ENCODE measurements at places on chromosomes 2 and 18.

DNA sequence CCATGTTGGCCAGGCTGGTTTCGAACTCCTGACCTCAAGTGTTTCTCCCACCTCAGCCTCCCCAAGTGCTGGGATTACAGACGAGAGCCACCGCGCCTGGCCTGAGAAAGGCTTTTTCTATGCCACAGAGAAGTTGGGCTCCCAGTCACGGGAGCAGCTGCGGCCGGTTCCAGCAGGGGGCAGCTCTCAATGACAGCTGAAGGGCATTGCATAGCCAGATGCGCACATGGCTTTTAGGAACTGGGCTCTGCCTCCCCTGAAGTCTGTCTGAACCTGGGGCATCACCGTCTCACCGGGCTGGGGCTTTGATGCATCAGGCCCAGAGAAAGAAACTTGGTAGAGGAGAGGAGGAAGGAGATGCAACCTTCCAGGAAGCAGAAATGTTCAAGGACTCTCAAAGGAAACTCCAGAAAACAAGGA, 84.2 kb upstream of the LAPTM4A start:
- peak; percentile 13 for DNase-seq

GRCh38 chr2:134287323-134287722, 33.5 kb downstream of the MGAT5 start:
- DNase-seq, result no peak

- no peak for DNase-seq
Observed at GRCh38 chr2:9441556-9441955, 18.1 kb downstream of the CPSF3 start.

- no peak for DNase-seq
Observed at GRCh38 chr2:68791914-68792313, 57.3 kb downstream of the ARHGAP25 start.

DNA sequence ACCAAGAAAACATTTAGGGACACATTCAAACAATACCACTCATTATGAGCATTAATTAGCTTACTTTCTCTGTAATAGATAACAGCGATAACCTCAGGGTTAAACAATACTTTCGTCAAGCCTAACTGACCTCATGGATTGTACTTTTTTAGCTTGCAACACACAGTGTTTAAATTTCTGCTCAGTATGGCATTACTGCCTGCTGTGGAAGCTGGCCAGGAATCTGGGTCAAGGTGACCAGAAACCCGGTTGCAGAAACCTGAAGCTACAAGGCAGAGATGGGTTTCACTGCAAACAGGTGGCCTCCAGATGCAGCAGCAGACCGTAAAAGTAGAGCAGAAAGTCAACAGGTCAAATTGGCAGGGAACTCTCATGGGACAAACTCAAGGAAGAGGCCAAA, 123.8 kb upstream of the FHL2 start:
- no peak for DNase-seq

GRCh38 chr2:223979730-223980396, 22.6 kb downstream of the MRPL44 start:
- DNase-seq, result no peak

GRCh38 chr18:2636126-2636631, 19.3 kb upstream of the SMCHD1 start:
- no peak for DNase-seq

DNA sequence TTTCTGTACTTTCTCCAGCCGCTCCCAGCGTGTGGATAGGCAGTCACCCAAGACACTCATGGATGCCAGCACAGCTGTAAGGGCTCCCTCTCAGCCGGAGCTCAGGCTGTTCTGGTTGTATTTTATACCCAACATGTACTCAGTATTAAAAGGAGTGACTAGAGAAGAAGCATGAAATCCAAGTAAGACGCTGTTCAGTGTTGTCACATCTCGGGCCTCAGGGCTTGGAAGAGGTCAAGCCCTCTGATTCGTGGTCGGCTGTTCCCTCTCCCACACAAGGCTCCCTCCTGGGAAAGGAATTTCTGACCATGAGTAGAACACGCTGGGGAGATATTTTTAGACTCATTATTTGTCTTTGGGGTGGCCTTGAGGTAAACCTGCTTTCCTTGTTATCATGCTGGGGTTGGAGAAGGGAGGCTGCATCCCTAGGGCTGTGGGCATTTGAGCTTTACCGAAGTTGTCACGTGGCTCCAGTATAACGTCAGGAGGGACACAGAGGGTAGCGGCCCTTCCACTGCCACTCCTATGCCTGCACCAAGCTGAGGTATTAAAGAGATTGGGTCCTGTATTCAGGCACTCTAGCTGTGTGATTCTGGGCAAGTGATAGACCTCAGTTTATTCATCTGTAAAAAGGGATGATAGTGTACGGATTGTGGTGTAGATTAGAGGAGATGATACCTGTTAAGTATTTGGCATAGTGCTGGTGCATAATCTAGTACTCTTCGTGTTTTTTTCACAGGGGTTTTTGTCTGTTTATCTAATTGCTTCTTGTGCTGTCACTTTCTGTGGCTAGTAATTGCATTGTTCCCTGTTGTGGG, 34.1 kb downstream of the HK2 start:
- no peak for DNase-seq

DNA sequence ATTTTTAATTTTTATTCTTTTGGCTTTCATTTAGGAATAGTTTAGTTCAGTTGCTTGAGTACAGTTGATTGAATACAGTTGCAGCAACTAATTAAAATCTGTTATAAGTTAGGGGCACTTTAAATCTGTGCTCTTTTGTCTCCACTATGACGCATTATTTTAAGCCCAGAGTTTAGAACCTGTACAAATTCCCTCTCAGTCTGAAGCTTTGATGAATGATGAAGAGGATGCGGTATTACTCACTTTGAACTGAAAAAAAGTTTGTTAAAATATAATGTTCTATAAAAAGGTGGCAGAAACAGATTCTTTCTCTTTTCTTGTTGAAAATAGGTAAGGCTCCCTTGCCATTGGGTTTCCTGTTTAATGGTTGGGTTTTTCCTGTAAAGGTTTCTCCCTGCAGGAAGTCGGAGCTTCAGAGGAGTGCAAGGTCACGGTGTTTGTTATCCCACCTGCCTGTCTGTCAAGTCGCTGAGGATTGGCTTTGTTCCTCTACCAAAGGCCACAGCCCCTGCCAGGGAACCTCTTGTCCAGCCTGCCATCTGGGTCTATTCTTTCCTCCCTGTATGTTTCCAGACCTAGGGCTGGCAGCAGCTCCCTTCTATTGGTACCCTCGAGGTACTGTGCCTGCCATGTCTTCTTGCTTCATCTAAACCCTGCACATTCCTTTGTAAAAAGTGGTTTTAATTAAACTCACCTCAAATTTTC, 43.8 kb upstream of the FN1 start:
- no peak for DNase-seq

DNA sequence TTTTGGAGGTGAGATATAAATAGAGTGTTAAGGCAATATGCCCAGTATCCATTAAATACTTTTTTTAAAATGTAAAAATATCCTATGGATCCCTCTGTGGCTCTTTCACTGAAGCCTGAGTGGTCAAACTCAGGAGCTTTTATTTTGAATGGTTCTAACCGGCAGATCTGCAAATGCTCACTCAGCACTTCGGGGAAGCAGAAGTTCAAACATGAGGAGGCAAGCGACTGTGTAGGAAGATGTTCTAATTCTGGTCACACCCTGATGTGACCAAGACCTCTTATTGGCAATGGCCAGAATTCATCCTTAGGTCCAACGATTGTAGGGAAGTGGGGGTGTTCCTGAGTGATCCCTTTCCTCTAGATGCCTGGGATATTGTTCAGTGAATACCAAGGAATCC, 168.8 kb downstream of the CDCA7 start:
- DNase-seq, result no peak

- peak; percentile 10 for DNase-seq
Observed at GRCh38 chr18:58466636-58467205, 162.2 kb downstream of the ALPK2 start.

DNA sequence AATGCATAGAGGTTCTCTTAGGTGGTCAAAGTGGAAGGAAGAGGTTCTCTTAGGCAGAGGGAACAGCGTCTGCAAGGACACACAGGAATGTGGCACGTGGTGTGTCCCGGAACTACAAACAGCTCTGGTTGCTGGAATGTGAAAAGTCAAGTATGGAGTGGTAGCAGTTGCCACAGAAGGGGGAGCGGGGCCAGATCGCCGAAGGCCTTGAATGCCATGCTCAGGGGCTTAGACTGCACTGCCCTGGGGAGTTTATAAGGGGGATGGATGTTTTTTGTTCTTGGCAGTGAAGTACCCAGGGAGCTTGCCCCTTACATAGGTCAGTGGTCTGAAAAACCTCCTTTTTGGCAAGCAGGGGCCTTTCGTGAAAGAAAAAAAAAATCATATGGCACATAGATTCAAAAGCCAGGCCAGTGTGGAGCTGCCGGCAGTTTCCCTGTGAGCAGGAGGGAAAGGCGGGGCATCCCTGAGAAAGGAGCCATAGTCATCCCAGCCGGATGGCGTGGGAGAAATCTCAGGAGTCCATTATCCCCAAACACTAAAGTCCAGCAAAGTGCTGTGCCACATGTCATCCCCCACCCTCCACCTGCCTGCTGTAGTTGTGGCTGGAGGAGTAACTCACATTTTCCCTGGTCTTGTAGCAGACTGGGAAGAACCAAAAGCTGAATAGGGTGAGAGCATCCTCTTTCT, 45.4 kb downstream of the GORASP2 start:
- no peak for DNase-seq

DNA sequence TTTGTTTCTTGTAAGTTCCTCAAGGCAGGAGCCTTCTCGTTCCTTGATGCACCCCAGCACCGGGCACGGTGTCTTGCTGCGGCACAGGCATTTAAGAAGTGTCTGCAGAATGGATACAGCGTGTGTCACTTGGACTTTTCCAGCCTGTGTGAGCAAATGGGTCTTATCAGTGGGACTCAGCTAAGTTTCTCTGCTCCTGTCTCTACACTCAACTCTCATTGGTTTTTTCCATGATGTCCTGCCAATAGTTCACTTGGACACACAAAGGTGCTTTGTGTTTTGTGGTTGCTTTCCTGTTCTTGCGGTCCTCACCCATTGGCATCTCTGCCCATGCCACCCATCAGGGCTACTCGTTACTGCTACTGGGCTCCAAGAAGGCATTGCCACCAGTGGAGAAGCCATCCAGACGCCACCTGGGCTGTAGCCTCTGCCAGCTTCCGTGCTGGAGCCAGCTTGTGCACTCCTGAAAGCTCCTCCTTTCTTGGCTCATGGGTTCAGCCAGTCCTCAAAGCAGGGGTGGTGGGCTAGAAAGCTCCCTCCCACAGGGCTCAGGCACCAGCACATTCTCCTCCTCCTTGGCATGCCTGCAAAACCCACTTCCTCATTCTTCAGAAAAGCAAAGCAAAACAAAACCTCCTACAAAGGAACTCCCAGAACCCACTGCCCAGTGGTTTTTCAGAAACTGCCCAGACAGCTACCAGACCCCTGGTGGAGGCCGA, 41.4 kb downstream of the IL1R2 start:
- no peak for DNase-seq

GRCh38 chr2:37982147-37982582, 57.1 kb downstream of the RMDN2 start:
- peak; percentile 58 for DNase-seq

DNA sequence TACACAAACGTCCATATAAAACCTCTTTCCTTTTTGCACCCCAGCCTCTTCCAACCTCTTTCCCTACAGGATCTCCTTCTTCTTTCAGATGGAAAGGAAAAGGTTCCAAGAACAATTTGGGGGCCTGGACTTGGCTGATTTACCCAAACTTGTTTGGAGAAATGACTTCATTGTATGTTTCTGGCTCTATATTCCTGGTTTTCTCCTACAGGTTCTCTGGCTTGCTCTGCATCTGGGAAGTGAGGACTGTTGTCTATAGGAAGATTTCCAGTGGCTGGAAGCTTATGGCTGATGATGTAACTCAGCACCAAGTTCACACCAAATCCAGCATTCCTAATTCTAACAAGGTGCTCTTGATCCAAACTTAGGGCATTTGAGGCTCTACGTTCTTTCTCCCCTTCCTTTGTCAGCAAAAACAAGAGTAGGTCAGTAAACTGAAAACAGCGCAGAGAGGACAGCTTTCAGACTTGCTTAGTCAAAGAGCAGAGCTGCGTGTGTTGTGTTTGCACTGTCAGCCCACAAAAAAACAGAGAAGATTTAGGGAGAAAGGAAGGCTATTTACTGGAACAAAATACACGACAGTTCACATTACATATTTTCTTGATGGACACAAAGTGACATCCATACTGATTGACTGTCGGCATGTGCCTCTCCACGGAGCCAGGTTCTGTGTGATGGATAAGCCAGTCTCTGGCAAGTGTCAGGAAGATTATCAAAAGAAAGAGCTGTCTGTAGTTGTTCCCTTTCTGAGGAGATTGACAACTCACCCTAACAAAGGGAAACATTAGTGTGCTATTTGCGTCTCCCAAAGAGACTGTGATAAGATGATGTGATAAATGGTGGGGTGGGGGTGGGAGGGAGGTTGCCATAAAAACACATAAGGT, 39.7 kb downstream of the CDCA7 start:
- DNase-seq, result no peak

GRCh38 chr2:44533508-44533907, 171.8 kb downstream of the CAMKMT start:
- no peak for DNase-seq

DNA sequence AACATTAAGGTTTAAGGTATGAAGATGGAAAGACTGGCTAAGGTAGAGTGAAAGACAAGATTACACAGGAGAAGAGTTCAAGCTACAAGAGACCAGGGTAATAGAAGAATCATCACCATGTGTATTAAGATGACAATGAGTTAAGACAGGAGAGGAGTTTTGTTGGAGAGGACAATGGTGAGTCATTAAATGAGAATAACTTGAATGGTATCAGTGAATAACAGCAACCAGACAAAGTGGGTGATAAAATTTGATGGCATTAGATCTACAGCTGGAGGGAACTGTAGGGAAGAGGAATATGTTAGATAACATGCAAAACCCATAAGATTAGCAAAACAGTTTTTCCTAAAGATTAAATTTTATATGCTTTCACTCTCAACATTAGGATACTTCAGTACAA, 18.8 kb upstream of the ENOSF1 start:
- DNase-seq, result no peak

DNA sequence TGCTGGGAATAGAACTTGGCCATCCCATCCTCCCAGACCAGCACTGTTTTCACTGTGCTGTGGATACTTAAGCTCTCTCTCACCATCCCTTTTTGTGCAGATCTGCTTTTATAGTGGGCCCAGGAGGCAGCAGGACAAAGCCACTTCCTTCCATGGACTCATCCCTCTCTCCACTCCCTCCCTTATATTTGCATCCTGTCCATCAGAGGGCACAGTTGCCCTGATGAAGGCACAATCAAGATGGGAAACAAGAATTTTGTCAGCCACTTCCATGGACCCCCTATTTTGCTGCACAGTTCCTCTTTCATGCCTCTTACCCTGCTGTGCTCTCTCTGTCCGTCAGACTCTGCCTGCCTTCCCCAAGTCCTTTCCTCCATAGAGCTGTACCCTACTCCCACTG, 338.7 kb downstream of the HRH4 start:
- DNase-seq, result no peak

DNA sequence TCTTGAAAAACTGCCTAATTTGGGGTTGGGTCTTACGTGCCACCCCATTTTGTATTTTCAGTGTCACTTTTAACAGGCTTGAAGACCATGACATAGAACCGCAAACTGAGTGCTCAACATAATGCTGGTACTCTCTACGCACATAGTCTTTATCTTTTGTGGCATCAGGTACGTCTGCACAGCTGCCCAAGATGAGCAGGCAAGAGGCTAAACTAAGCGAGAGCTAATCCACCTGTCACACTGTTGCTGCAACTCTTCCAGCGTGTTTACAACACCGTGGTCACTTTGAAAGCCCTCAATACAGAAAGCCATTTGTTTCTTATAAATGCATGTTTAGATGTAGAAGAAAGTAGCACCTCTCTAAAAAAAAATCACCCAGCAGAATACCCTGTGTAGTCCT, 270.0 kb upstream of the TCF4 start:
- DNase-seq, result no peak

Data from NCI-H2171 treated with DMSO at 0.1 percent for 48 hours (cell line).